ENCODE measurements at places on chromosomes 11 and 22.
A peak's percentile ranks its signal among the peaks of the same experiment; 100 is the strongest.

GRCh38 chr11:107018902-107019493 is 722 bp upstream of the GUCY1A2 start:
- DNase-seq = no peak

DNA sequence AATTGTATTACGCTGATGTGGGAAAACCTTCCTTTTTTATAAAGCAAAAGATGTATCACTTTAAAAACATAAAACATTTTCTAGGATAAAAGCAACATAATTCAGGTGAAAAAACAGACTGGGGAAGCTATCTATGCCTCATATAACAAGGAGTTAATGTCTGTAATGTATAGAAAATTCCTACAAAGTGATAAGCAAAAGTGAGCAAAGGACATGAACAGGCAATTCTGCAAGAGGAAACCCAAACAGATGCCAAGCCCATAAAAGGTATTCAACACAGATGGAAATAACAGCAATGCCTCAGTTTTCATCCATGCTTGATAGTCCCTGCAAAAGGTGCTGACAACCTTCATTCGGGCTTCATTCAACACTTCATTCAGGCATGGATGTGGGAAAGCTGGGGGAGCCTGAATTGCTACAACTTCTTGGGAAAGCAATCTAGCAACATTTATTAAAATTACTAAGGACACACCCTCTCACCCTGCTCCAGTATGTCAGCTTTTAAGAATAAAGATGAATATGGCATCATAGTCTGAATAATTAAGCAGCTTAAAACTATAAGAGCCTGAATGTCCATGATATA is 39.3 kb downstream of the KCNQ1OT1 start:
- no peak for DNase-seq

DNA sequence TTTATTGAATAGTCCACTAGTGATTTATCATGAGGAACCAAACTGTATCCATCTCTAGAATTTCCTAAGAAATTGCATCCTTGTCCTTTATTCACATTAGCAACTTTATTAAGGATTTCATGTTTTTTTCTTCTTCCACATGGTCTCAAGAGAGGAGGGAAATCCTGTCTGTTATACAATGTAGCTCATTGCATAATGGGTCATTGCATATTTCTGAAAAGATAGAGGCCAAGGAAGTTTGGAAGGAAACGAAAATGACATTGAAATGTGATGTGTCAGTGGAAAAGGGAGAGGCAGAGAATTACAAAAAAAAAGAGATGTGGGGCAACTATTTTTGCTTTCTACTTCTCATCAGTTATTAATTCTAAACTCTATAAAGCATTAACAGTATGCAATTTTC is 353.1 kb downstream of the METTL15 start:
- DNase-seq = no peak

DNA sequence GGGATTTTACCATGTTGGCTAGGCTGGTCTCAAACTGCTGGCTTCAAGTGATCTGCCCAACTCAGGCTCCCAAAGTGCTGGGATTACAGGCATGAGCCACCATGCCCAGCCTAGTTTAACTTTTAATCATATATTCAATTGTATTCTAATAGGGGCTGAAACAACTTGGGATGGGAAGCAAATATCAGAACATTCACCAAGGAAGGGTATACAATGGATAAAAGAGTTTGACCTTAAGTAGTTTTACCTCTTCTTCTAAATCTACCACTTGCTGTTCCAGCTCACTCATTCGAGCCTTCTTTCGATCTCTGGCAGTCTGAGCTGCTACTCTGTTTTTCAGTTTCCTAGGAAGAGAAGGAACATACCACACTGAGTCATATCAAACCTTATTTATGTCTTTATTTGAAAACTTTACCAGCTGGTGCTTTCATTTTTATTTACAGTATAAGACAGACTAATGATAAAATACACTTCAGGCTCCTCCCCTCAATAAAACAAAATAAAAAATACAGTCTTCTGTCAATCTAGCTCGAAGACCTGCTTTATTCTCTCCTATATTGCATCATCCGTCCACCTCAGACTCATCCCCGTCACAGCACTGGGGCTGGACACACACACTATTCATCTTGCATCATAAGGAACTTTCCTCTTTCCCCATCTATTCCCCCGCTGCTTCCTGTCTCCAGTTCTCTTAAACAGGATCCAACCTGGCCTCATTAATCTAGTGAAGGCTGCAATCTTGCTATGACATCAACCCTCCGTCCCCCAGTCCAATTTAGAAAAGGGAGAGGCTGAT is 1.4 kb downstream of the XBP1 start:
- no peak for DNase-seq

GRCh38 chr11:93921695-93922468 is 71.5 kb upstream of the VSTM5 start:
- DNase-seq = no peak

DNA sequence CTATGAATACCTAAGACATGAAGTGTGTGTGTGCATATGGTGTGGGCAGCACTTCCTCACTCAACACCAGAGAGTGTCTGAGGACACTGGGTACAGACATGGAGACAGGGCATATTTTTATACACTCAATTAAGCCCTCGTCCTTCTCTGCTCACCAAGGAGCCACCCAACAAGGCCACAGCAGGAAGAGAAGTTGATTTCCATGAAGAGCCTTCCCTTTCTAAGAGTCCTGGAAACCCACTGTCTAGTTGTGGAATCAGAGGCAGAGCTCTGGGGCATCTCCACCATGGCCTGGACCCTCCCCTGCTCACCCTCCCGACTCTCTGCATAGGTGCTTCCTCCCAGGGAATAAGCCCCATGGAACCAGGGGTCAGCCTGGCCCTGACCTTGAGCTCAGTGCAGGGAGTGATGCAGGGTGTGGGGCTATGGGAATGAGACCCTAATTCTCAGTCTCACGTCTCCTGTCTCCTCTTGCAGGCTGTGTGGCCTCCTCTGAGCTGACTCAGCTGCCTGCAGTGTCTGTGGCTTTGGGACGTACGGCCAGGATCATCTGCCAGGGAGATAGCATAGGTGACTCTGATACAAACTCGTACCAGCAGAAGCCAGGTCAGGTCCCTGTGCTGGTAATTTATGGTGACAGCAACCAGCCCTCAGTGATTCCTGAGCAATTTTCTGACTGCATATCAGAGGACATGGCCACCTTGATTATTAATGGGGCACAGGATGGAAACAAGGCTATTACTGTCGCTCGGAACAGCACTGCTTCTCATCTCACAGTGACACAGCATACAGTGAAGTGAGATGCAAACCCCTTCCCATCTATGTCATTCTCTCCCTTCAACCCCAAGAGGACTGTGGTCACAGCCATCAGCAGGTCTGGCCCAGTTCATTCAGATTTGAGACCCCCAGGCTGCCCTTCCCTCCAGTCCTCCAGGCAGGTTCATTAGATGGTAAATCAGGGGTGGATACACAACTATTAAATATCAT is 14.6 kb upstream of the IGLL5 start:
- no peak for DNase-seq

DNA sequence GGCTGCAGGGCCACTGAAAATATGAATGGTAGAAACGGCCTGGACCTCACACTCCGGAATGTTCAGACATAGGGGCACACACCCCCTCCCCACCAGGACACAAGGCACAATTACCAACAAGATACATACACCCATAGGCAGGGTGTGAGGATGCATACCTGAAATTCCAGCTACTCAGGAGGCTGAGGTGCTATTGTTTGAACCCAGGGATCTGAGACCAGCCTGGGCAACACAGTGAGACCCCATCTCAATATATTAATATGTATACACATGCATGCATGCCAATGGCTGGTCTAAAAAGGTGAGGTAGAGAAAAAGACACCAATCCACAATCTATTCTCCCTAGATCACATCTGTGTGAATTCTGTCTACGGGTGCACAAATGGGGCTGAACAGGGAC is 403.3 kb downstream of the SHANK2 start:
- no peak for DNase-seq

- no peak for DNase-seq
Observed at GRCh38 chr11:13672576-13673210, 4.2 kb downstream of the FAR1 start.

DNA sequence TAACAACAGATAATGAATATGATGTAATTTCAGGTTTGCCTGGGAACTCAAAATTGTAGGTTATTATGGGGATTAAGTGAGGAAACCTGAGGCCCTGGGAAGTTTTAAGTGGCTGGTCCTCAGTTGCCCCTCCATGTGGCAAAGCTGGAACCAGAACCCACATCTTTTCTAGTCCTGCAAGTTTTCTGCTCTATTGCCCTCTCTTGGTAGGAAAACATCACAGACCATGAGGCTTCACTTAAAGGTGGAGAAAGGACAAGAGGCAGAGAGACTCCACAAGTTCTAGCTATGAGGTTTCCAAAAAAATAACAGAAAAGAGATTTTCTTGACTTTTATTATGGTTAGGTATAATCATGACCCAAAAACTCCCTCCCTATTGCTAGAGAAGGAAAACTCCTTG is 115.5 kb upstream of the DDI1 start:
- no peak for DNase-seq

DNA sequence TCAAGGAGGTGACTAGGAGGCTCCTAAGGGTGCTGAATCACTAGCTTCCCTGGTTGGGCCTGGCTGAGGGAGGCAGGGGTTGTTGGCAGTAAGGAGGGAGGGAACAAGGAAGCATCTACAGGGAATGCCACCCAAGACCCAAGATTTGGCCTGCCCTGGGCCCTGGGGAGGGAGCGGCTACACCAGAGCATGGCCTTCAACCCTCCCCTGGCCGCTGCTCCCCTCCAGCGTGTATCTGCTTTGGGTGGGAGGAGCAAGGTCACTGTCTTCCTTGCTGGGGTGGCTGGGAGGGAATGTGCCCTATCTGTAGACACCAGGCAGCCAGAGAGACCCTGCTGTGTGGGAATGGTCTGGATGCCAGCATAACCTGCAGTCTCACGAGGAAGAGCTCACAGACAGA is 29.5 kb upstream of the MYEOV start:
- DNase-seq = no peak

GRCh38 chr11:14974515-14975251 is 2.5 kb upstream of the CALCA start:
- peak; percentile 40 for DNase-seq

- no peak for DNase-seq
Observed at GRCh38 chr11:30483056-30483455, 103.1 kb downstream of the MPPED2 start.

DNA sequence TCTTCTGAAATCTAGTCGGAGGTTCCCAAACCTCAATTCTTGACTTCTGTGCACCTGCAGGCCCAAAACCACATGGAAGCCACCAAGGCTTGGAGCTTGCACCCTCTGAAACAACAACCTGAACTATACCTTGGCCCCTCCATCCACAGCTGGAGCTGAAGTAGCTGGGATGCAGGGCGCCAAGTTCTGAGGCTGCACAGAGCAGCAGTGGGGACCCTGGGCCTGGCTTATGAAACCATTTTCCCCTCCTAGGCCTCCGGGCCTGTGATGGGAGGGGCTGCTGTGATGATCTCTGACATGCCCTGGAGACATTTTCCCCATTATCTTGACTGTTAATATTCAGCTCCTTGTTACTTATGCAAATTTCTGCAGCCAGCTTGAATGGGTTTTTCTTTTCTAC is 38.3 kb upstream of the MMP7 start:
- DNase-seq = no peak

DNA sequence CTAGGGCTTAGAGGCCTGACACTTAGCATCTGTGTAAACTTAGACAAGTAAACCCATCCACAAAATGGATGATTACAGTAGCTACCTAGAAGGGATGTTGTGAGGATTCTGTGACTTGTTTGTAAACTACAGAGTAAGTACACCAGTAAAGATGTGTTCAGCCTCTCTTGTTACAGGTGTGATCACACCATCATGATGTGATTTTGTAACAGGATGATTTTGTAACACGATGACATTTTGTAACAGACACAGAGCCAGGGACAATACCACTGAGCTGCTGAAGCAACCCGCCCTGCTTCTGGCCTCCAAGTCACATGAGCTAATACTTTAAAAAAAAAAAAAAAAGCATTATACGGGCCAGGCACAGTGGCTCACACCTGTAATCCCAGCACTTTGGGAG is 17.0 kb downstream of the FADD start:
- DNase-seq = no peak

DNA sequence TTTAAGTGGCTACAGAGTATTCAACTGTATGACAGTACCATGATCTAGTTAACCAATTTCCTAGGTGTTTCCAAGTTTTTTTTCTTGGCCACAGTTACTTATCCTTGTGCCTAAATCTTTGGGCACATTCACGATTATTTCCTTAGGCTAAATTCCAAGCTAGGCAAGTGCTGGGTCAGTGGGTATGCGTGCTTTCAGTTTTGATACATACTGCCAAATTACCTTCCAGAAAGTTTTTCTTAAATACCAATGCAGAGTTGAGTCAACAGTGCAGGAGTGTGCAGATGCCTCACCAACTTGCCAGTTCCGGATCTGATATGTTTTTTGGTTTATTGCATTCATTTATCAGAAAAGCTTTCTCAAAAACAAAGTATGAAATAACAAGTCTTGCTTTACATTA is 67.9 kb upstream of the OR4B1 start:
- no peak for DNase-seq

GRCh38 chr22:45261407-45262088 is 20.9 kb upstream of the KIAA0930 start:
- no peak for DNase-seq

DNA sequence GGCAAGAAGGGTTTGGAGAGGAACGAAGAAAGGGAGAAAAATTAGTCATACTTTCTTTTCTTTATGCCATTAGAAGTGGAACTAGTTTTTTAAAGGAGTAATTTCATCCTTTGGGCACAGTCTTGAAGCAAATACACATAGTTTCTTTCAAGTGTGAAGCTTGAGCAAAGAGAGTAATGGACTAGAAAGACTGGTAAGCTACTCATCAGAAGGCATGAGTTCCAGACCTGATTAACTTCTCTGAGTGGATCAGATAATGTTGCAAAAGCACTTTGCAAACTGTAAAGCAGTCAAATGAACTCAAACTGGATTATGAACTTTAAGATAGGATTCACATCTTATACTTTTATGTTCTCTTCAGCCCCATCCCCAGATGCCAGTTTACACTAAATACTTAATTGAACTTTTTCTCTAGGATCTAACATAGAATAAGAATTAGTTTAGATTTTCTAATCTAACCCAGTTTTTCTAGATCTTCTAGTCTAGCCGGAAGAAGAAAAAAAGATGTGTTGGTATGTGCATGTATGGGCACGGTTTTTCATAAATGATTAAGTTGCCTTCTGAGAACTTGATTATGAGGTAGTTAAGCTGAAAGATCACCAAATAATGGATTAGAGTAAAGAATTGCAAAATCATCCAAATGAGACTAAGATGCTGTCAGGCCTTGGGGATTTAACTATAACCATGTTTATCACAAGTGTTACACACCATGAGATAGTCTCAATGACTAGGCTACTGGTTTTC is 2.5 kb downstream of the DDIAS start:
- DNase-seq = no peak

DNA sequence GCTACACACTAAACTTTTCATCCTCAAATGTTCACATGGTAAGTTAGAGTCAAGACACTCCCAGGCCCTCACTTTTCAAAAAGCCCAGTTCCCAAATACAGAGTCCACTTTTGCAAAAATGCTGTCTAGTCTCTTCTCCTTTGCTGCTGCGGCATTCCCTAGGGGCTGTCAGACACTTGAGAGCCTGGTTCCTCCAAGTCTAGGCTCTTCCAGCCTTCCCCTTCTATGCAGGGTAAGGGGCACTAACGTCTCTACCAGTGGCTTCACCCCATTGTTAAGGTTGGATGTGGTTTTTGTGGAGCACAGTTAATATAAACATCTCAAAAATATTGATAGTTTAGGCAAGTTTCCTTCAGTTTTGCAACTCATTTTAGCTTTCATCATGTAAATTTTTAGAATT is 181.5 kb downstream of the KIF18A start:
- no peak for DNase-seq

Data from T-helper 9 cell (primary cell).